NCI-H774 (cell line): ENCODE measurements at places on chromosomes 5 and 9.

GRCh38 chr9:103837940-103838339 is 256.2 kb upstream of the SMC2 start:
- DNase-seq, result no peak

- DNase-seq, result no peak
Observed at GRCh38 chr9:131099102-131099606, 2.8 kb downstream of the AIF1L start.

- DNase-seq, result no peak
Observed at GRCh38 chr5:95668728-95669127, 14.1 kb downstream of the SPATA9 start.

DNA sequence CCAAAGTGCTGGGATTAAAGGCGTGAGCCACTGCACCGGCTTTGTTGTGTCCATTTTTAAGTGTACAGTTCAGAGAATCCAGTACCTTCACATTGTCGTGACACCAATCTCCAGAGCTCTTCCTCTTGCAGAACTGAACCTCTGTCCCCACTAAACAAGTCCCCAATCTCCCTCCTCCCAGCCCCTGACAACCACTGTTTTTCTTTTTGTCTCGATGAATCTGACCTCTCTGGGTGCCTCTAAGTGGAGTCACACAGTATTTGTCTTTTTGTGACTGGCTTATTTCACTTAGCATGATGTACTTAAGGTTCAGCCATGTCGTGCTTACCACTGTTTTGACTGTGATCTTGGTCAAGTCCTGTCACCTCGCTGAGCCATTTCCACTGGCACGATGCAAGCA is 1.6 kb downstream of the WDR38 start:
- DNase-seq, result no peak

GRCh38 chr5:127799293-127799905 is 96.2 kb downstream of the CCDC192 start:
- DNase-seq, result no peak

GRCh38 chr5:97095318-97095732 is 47.1 kb downstream of the LIX1 start:
- no peak for DNase-seq

DNA sequence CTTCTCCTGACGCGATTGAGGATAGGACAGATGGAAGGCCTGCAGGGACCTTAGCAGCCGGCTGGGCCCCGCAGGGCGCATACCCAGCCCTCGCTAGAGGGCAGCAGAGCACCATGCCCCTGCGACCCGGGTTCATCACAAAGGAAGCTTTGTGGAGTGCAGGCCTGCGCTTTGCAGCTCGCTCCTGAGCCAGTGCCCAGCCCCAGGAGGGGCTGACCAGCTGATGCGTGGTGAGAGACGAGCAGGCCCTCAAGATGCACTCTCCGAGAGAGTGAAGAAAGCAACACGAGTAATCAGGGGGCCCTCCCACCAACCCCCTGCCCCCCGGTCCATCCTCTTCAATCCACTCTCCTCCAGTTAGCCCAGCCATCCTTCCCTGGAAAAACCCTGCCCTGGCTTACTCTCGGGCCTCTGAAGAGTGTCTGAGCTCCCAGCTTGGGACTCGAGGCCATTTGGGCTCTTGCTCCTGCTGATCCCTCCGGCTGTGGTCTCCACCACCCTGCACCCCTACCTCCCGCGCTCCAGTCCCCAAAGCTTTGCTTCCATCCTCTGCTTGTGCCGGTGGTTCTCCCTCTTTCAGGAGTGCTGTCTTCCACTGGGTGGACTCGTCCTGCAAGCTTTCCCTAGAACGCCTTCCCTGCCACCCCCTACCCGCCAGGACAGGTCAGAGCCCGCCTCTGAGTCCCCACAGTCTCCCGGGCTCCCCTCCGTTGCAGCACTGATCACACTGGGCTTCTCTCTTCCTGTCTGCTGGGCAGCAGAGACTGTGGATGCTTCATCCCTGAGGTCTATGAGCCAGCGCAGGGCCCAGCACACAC is 9.1 kb upstream of the KIF12 start:
- peak; percentile 51 for DNase-seq

DNA sequence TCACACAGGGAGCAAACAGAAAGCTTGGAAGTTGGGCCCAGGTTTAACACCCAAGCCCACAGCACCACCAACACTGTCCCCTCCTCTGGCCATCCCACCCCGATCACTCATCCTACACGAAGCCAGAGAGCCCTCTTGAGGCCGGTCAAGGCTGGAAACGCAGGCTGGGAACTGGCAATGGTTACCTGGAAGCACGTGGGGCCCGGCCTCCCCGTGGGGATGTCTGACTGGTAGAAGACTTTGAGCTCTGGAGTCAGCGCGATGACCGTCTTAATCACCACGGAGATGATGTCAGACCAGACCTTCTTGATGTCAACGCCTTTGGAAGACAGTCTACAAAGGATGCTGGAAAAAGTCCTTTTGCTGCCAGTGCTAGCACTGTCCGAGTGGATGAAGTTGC is 104.1 kb downstream of the TTLL11 start:
- no peak for DNase-seq

DNA sequence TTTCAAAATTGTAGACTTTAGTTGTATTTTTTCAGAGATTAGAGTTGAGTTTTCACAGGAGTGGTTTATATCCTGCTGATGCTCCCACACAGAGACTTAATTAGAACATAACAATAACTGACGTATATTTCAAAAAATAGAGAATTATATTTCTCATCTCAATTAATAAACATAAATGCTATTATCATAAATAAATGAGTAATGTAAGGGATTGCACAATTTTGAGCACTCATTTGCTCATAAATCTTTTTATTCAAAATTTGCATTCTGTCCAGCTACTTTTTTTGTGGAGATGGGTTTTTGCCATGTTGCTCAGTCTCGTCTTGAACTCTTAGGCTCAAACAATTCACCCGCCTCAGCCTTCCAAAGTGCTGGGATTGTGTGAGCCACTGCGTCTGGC is 515.7 kb upstream of the RORB start:
- DNase-seq, result no peak

GRCh38 chr5:102924963-102925362 is 169.9 kb downstream of the PAM start:
- DNase-seq, result no peak

- DNase-seq, result no peak
Observed at GRCh38 chr5:122267185-122267584, 44.9 kb upstream of the SNCAIP start.

DNA sequence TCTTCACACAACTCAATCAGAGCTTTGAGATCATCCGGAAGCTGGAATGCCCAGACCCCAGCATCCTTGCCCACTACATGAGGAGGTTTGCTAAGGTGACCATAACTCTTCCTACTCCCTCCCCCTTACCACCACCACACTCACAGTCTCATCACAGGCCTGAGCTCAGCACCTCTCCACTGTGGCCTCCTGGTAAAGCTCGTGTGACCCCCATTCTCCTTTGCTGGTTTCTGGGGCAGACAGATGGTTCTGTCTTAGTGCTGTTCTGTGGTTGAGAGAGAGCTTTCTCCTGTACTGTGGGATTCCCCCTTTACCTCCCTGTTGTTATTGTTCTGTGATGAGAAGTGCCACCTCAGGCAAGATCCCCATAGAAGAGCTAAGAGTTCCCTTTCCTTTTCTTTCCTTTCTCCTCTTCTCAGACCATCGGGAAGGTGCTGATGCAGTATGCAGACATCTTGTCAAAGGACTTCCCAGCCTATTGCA is 92.7 kb upstream of the RUSC2 start:
- no peak for DNase-seq

DNA sequence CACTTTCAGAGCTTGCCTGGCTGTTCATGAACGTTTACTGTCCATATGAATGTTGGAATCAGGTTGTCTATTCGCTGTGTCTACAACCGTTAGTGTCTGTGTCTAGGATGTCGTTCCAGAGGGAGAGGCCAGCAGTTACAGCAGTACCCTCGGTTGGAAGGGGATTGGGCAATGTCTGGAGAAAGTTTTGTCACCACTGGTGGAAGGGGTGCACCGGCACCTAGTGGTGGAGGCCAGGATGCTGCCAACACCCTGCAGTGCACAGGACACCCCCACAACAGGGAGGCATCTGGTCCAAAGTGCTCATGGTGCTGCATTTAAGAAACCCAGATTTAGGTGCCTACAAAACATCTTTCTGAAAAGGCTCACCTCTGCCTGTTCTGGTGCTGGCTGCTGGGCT is 220.7 kb downstream of the FANCC start:
- DNase-seq, result no peak

DNA sequence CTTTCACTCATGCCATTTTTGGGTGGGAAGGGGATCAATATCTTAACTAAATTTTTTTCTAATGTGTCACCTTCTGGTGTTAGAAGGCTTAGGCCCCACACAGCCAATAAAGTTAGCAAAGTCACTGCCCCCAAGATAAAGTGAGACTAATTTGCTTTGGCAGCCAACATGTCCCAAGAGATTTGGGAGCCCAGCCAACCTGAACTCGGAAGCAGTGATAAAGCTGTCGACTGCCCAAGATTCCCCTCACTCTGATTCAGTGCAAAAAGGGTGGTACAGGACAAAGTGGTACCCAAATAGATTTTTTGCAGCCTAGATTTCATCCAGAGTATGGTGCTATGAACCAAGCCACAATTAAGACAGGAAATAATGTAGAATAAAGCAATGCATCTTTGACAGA is 572.5 kb upstream of the ARRDC3 start:
- no peak for DNase-seq

DNA sequence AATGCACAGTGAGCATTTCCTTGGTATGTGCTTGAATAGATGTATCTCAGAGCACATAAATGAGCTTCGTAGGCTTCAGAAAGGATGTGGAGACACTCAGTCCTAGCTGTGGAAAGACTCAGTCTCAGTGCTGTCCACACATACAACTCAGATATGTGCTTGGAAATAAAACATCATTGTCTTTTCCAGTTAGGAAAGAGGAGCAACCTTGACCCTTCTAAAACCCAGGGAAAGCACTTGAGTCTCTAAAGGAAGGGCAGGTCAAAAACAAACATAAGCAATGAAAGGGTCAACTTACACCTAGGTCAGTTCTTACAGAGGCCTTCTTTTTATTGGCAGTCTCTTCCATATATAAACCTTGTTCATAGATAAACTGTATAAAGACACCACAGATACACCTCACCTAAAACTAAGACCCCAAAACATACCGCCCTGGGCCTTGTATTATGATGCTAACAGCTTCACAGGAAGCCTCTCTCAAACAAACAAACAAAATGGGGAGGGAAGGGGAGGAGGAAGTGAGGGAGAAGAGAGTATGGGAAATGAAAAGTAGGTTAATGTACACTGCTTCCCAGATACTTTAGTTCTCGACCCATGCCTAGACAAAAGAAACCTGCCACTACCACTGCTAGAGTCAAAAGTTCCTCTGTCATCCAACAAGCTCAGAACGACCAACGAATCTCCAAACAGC is 114.4 kb downstream of the UBAP2 start:
- DNase-seq, result no peak

GRCh38 chr9:108776920-108777639 is 78.7 kb downstream of the ACTL7B start:
- DNase-seq, result no peak

DNA sequence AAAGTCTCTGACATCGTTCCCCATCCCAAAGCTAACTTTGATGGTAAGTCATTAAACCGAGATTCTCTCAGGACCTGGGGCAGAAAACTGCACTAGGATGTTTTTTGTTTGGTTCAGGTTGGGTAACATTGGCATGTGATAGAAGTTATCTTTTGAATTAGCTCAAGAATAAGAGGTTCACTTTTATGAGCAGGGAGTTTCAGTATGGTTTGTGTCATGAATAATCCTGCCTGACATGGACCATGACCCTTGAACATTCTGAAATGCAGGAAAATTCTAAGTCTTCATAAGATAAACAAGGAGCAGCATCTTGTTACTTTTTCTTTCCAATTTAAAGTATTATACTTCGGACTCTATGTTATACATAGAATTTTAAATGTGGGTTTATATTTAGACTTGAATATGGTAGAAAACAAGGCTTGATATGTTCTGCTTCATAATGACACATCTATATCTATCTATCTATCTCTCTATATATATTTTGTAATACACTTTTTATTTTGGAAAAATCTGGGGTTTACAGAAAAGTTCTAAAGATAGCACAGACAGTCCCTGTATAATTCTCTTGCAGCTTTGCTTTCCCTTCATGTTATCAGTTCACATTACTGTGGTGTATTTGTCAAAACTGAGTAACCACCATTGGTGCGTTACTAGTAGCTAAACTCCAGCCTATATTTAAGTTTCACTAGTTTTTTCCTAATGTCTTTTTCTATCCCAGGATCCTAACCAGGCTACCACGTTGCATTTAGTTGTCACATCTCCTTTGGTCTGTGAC is 102.7 kb upstream of the TAF11L2 start:
- DNase-seq, result no peak

GRCh38 chr5:78507531-78507930 is 141.0 kb downstream of the LHFPL2 start:
- no peak for DNase-seq

- peak; percentile 71 for DNase-seq
Observed at GRCh38 chr9:35903049-35903448, 3.0 kb upstream of the HRCT1 start.

GRCh38 chr9:18564018-18564880 is 90.3 kb downstream of the ADAMTSL1 start:
- no peak for DNase-seq

DNA sequence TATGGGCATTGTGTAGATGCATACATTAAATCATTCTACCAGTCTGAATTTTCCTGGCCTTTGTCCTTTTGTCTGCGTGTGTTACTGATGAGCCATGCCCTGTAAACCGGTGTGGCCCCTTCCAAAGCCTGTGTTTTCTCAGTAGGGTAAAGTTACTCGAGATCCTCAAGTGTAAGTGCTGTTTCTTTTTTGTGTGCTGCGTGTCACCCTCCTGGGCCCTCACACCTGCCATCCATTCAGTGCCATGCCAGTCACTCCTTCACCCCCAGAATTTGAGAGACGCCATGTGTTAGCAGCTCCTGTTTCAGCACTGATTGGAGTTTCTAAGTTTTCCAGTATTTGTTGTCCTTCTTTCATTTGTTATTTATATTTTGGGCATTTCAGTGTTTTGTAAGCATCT is 288.2 kb downstream of the FANCC start:
- no peak for DNase-seq

DNA sequence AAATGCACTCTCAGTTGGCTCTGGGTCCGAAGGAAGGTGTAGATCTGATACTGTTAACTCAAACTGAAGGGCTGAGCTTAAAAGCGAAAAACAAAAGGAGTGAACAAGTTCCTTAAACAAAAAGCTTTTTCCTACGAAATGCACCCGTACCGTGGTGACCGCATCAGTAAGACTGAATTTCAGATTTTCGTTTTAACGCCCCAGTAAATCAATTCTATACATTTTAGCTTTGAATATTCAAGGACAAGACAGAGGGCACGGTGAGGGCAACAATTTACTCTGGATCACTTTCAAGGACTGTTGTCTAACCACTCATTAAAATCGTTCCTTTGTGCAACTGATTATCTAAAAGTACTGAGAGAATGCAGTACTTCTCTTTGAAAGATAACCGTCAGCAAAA is 1.9 kb downstream of the HOMER1 start:
- no peak for DNase-seq

- no peak for DNase-seq
Observed at GRCh38 chr5:1156754-1157460, 44.5 kb upstream of the SLC6A19 start.

- no peak for DNase-seq
Observed at GRCh38 chr9:33393581-33393980, 8.8 kb downstream of the AQP7 start.

- no peak for DNase-seq
Observed at GRCh38 chr5:139494256-139494655, 11.7 kb upstream of the STING1 start.
